Inflammatory macrophage (primary cell): ENCODE measurements at places on chromosomes 16 and 17.

- no peak for DNase-seq
These were observed 465.4 kb downstream of the CDH11 start for GRCh38 chr16:64656471-64656870.

GRCh38 chr17:2592971-2593820 lies at the start of gene PAFAH1B1:
Gene PAFAH1B1 (plus strand): TSS chr17:2593654. CDS start chr17:2638289, 44,635 bp downstream.
- peak; percentile 96 for DNase-seq

- DNase-seq: no peak
These were observed 16.5 kb upstream of the MEAK7 start for GRCh38 chr16:84520725-84521496.

DNA sequence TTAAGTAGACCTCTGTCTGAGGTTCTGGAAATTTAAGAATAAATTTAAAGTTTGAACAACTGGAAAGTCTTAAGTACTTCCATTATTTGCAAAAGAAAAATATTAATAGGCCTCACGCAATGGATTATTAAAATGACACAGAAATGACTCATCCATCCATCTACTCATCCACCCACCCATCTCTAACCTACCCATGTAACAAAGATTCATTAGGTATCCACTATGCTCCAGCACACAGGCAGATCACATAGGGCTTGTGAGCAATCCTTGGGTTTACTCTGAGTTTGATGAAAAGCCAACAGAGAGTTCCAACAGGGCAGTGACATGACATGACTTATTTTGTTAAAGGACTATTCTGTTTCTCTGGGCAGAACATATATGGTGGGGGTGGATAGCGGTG lies 93.3 kb downstream of the HELZ start:
- no peak for DNase-seq

DNA sequence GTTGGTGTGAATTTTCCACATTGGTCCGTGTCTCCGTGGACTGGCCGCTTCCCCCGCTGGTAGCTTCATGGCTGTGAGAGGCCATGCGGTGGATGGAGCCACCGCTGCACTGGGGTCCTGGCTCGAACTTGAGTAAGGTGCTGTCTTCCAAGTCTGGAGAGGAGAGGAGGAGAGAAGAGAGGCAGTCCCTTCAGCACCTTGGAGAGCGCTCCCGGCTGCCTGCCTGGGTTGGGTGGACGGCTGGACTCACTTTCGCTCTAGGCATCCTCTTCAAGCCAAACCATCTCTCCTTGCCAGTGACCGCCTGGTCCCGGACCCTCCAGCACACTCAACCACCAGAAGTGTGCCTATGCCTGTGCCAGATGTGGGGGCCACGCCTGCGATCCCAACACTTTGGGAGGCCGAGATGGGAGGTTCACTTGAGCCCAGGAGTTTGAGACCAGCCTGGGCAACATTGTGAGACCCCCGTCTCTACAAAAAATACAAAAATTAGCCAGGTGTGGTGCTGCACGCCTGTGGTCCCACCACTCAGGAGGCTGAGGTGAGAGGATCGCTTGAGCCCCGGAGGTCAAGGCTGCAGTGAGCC lies 6.2 kb downstream of the JPH3 start:
- peak; percentile 23 for DNase-seq

- DNase-seq: no peak
These were observed 39.7 kb downstream of the CUEDC1 start for GRCh38 chr17:57915544-57915943.

DNA sequence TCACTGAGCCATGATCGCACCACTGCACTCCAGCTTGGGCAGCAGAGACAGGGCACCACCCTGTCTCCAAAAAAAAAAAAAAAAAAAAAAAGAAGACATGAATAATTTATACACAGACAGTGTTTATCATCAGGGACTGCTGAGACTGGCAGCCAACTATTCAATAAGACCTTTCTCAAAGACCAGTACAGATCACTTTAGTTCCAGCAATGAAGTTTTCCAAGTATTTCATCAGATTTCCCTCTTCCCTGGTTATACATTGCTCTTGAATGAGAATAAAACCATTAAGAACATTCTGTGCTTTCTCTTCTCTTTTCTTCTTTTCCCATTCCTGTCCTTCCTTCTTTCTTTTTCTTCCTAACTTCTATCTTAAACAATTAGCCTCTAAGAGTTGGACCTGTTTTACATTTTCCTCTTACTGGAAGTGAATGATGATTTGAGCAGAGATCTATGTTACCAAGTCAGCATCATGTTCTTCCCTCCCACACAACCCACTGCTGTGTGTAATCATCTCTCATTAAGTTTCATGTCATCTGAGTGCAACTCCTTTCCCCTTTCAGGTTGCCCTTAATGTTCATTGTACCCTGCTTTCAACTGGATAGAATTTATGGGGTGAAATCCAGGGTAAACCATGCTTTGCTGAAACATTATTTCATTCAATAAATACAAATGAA lies 35.9 kb upstream of the SMIM36 start:
- DNase-seq: peak; percentile 74

DNA sequence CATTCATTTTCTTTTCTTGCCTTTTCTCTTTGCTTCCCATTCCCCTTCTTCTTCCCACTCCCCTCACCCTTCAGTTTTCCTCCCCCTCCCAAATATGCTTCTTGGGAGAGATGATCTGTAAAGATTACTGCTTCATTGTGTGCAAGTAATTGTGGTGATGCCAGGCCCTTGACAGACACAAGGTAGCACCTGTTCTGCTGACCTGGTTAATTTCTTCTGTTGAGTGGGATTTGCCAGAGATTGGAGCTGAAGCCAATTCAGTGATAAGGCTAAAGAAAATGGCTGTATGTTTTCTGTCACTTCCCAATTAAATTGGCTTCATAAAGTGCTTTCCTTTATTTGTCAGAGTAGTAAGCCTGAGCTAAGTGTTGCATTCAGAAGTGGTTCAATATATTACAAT lies 44.5 kb downstream of the AATF start:
- no peak for DNase-seq

GRCh38 chr17:28247671-28248555 lies 71.1 kb upstream of the TMEM97 start:
- DNase-seq: no peak

- peak; percentile 17 for DNase-seq
These were observed 37.6 kb downstream of the NOS2 start for GRCh38 chr17:27762527-27763305.

GRCh38 chr16:11312718-11313492 lies 31.8 kb upstream of the PRM1 start:
- no peak for DNase-seq

DNA sequence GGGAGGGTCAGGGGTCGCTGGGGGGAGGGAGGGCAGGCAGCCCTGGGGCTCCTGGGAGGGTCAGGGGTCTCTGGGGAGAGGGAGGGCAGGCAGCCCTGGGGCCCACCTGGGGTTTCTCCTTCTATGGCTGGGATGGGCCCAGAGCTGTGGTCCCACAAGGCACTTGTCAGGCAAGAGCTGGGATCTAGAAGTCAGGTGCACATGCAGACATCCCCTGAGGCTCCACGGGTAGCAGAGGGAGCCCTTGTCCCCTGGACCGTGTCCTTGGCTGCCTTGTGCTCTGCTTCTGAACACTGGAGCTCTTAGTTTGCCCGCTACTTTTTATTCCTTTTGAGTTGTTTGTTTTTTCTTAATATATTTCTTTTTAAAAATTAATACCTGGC lies 1.8 kb downstream of the TUBB3 start:
- no peak for DNase-seq

- DNase-seq: peak; percentile 93
These were observed 120.6 kb downstream of the XYLT1 start for GRCh38 chr16:17350207-17350606.

- no peak for DNase-seq
These were observed 408.8 kb upstream of the SALL1 start for GRCh38 chr16:51559901-51560300.

DNA sequence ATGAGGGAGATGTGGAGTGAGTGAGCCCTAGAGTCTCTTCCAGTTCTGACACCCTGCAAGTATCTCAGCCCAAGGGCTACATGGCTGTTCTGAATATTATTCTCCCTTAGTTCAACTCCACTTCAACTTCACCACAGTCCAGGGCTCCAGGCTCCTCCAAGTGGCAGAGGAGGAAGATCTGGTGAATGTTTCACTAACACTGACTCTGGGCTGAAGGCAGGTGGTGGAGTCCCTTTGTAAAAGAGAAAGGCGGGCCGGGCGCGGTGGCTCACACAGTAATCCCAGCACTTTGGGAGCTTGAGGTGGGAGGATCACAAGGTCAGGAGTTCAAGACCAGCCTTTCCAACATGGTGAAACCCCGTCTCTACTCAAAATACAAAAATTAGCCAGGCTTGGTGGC lies 13.6 kb downstream of the CCDC92B start:
- DNase-seq: no peak

GRCh38 chr17:67931227-67931626 lies 65.0 kb downstream of the C17orf58 start:
- no peak for DNase-seq

- no peak for DNase-seq
These were observed 523 bp downstream of the KCTD2 start for GRCh38 chr17:75047398-75048098.

DNA sequence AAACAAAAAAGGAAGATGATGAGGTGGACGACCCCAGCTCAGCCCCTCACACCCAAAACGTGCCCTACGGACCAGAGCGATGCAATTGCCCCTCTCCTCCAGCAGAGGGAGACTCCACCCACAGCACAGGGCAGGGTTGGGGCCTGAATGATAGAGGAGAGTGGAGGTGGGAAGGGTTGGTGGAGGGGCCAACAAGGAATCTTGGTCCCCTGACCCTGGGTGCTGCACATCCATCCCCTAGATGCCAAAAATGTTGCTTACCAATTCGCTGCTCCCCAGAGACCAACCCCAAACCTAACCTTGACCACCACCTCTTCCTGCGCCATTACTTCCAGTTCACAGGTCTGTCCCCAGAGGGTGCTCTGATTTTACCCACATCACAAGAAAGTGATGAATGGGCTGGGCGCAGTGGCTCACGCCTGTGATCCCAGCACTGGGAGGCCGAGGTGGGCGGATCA lies 12.9 kb downstream of the P2RX5 start:
- peak; percentile 42 for DNase-seq

GRCh38 chr17:80409626-80410025 lies 5.3 kb upstream of the ENDOV start:
- DNase-seq: no peak

GRCh38 chr17:42365136-42365535 lies 23.1 kb downstream of the STAT3 start:
- no peak for DNase-seq

DNA sequence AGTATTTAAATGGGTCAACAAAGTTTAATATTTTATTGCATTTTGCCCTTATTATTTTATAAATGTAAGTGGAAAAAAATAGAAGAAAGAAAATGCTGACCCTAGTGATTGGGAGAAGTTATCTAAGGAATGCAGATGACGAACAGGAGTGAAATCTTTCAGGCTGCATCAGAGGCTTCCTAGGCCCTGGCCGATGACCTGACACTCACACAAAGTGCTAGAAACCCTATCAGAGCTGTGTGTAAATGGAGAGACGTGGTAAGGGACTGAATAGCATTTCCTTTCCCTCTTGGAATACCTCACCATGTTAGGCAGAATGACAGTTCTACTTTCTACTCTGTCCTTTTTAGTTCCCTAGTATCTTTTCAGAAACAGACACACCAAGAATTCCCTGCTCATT lies 44.9 kb upstream of the CNEP1R1 start:
- no peak for DNase-seq

DNA sequence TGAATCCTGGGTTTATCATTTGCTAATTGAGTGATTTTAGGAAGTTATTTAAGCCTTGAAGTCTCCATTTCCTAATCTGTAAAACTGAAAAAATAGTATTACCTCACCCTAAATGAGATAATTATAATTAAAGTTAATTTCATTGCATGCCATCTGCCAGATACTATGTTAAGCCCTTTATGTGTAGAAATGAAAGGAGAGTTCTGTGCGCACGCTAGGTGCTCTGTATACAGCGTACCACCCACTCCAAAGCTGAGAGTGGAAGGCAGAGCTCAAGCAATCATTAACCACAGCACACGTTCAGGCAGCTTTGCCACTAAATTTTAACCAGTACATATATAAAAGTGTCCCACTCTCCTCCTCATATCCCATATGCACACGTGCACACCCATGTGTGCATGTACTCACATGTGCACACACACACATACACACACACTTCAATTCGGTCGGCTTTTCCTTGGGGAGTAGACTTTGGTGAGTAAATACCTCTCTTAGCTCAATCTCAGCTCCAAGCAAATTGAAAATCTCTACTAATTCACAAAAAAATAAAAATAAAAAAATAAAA lies 204.8 kb downstream of the GRIN2A start:
- DNase-seq: no peak

DNA sequence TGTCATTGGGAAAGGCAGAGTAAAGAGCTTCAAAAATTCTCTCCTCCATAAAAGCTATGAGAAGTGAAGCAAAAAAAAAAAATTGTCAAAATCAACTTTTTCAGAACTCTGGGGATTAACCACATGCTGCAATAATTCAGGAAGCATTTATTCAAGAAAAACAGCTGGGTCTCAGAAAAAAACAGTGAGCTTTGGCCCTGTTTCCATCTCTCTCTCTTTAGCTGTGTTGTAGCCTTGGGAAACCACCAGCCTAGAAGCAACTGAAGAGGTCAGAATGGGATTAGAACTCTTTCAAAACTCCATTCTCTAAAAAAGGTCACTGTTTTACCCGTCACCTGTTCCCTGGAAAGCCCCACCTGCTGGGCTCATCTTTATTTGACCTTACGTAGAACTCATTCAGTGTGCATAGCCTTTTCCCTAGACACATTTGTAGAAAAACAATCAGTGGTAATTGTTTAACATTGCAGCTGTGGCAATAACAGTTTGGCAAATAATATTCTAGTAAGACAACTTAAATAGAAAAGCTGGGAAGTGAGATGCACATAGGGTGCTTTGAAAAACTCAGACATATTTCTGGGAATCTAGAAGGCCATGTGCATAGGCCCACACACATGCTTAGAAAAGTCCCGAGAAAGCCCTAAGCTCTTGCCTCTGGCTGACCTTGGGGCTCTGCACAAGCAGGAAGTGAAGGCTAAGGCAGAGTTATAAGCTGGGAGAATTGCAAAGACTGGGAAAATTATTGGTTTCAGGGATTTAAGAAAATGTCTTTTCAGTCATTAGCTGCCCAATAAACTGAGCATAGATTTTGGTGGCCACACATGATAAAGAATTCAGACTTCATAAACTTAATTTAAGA lies 18.0 kb downstream of the SLC5A11 start:
- no peak for DNase-seq
